ENCODE measurements at places on chromosomes 11 and 22.
A peak's percentile ranks its signal among the peaks of the same experiment; 100 is the strongest.

DNA sequence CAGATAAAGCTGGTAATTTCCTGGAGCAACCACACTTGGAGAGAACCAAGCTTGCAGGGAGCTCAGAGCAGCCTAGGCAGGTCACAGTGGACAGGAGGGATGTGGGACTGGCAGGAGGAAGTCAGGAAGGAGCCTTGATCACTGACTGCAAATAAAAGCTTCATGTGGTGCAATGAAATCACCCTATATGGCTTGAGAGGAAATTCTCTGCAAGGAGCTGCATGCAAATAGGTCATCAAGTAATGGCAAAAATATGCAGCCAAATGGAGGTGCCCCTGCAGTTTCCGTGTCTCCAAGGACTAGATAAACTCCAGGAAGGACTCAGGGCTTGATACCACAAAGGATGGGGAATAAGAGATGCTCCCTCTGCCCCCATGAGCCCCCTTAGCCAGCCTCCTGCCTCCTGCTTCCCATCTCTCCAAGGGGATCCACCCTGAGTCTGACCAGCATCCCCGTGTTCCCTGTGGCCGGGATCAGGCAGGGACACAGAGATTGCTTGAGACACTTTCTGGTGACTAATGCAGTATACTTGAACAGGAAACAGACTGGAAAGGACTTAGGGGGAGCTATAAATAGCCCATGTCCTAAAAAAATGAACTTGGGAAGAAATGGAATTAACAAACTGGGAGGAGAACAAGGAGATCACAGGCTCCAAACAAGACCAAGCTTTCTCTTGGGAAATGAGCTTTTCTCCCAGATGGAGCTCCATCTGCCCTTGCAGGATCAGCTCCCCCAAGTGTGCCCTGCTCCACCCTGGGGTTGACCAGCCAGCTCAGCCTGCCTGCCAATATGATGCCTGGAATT is 23.9 kb upstream of the MICAL2 start:
- DNase-seq, result peak; percentile 46

DNA sequence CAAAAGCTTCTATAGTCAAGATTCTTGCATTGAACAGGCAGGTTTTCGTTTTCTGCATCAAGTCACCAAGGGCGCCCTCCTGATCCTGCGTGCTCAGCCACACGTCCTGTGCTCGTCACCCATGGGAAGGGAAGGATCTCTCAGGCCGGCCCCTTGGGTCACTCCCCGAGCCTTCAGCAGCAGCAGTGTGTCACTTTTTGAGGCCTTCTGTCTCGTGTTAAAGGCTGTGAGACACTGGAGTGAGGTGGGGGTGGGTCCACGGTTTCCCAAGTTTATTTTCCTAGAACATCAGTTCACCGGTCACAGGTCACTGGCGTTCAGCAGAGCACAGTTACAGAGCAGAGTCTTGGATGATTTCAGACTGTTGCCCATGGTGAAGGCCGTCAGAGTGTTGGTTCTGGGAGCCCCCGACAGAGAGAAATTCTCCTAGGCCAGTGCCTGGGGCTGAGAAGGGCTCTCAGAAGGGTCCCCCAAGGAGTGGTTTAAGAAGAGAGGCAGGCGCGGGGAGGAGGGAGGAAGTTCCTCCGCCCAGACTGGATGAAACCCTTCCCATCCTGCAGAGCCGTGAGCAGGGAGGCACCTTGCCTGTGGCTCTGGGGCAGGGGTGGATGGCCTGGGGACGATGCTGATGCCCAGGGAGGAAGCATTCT is 13.5 kb upstream of the ADORA2A start:
- no peak for DNase-seq

DNA sequence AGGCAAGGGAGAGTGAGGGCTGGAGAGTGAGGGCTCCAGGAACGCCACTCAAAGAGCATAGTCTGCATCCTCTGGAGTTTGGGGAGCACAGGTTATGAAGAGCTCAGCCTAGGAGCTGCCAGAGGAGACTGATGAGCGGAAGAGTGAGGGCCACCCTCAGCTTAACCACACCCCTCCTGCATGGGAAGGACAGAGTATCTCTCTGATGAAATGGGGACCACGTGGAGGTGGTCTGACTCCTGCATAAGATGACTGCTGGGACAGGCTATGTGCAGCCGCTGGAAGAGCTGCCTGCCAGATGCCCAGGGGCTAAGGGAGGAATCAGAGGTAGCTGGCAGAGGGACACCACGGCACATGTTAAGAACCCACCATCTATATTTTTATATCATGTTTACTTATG is 162.9 kb upstream of the POU2AF2 start:
- no peak for DNase-seq

DNA sequence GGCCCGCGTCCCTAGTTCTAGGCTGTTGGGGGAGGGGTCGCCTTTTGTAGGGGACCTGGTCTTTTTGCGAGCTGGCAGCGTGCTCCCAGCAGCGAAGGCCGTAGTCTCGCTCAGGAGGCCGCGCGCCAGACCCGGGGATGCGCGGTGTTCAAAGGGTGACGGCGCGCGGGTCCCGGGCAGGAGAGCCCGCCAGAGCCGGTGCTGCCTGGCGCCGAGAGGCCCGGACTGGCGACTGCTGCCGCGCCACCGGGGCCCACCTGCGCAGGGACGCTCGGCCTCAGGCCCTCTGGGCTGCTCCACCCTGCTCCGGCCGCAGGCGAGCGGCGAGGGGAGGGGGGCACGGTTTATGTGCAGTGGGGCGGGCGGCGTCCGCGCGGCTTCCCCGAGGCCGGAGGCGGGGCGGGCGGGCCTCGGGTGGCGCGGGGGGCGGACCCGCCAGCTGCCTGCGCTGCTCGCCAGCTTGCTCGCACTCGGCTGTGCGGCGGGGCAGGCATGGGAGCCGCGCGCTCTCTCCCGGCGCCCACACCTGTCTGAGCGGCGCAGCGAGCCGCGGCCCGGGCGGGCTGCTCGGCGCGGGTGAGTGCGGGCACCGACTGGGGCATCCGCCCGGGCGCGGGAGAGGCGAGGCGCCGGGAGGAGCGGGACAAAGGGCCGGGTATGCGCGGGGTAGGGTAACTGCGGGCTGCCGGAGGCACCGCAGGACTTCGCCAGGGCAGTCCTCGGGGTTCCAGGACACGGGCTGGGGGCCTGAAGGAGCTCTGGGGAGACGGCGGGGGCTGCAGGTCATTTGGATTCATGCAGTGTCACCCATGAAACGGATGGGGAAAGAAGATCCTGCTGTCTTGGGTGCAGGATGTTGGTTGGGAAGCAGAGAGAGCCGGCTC is at the start of gene PRSS23:
TSS of gene PRSS23 (plus strand) at position 467 of the 884 bp plus-strand sequence. CDS start 7,102 bp downstream, outside the sequence.
- DNase-seq, result peak; percentile 41

GRCh38 chr22:46062232-46062615 is 85.3 kb upstream of the WNT7B start:
- no peak for DNase-seq

DNA sequence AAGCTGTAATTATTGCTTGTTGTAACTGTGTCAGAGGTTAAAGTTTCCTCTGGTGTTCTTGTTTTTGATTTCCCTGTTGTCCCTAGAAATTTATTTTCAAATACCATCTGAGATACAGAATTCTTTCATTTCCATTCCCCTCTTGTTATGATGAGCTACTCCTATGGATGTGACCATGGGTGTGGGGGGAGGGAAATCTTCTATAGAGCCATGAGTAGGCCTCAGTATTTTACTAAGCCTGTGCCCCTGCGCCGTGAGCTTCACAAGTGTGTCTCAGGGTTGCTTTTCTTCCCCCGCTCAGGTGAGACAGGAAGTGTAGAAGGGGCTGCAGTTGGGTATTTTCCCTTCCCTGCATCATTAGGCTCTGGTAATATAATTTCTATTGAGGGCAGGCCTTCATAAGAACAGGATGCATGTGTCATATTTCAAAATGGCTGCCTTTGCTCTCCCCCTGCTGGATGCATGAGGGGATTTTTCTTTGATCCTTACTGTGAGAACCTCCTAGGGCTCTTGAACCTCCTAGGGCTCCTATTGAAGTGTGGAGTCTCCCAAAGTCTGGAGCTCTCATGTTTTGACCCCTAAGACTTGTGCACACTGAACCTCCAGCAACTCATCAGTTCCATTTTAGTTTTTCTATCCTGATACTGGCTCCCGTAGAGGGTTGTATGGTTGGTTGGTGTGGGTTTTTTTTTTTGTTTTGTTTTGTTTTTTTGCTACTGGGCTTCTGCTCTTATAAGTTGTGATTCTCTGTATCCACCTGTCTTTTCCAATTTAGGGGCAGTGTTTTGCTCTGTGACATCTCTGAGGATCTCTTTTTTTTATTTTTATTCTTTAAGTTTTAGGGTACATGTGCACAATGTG is 658.2 kb downstream of the NTM start:
- DNase-seq, result no peak

GRCh38 chr11:102229510-102230123 is 87.7 kb upstream of the BIRC3 start:
- no peak for DNase-seq

DNA sequence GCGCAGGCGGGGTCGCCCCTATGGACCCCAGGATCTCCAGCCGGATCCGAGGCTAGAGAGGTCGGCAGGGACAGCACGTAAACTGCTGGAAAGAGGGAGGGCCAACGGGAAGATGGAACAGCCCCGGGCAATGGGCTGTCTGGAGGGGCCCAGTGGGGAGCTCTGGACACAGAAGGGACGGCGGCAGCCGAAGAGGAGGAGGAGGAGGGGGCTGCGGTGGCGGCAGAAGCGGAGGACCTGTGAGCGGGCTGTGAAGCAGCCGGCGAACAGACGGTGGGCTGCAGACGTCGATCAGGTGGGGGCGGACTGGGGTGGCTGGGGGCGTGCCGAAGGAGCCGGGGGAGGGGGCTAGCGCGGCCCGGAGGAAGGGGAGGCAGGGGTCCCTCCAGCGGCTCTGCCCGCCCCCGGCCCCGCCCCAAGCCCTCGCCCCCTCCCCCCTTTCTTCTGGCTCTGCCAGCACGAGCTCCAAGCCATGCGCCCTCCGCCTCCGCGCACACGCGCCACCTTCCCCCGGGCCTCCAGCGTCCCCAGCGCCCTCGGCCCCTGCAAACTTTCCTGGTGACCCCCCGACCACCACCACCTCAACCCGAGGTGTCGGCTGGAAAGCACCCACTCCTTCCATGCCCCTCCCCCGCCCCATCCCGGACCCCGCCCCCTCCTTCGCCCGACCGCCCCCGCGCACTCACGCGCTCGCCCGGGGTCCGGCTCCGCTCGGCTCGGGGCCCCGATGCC is 432 bp downstream of the TNKS1BP1 start:
- peak; percentile 85 for DNase-seq

- DNase-seq, result no peak
Observed at GRCh38 chr11:69705901-69706787, 2.3 kb upstream of the FGF19 start.

- DNase-seq, result no peak
Observed at GRCh38 chr11:128921793-128922192, 20.9 kb downstream of the TP53AIP1 start.

GRCh38 chr22:28462041-28462440 is 217.6 kb downstream of the TTC28 start:
- no peak for DNase-seq

DNA sequence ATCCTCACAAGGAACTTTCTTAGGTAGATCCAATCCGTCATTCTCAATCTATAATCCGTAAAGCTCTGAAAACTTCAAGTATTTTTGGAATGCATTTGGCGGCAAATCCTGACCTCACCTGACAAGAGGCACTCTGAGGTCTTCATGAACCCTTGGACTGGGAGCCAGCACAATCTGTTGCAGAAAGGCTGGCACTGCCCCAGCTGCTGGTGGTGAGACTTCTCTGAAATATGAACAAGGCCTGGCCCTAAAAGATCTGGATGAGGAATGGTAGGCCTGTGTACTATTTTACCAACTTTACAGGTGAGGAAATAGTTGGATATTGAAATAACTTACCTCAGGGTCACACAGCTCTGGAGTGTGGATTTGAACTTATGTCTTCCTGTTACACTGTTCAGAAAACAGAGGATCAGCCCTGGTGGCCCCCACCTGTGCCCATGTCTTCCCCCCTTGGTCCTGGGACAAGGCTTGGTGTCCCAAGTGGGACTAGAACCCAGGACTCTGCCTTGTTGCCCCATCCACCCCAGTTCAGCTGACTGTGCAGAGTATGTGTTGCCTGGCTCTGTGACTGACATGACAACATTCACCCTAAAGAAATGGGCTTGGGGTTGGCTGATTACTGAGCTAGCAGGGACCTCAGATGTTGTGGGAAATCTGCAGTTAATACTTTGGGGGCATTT is 471.4 kb downstream of the MN1 start:
- no peak for DNase-seq

- no peak for DNase-seq
Observed at GRCh38 chr22:24819911-24820461, 14.0 kb downstream of the SGSM1 start.

All from NCI-H526 (cell line).